ENCODE measurements at places on chromosomes 11 and 22.

GRCh38 chr11:62546244-62546928 is at the start of gene AHNAK:
Gene AHNAK, minus strand, starts transcription at chr11:62546806. Its CDS starts 10,708 bp downstream, at chr11:62536098.
- no peak for DNase-seq

GRCh38 chr11:134559602-134559962 is 147.5 kb upstream of the B3GAT1 start:
- no peak for DNase-seq

DNA sequence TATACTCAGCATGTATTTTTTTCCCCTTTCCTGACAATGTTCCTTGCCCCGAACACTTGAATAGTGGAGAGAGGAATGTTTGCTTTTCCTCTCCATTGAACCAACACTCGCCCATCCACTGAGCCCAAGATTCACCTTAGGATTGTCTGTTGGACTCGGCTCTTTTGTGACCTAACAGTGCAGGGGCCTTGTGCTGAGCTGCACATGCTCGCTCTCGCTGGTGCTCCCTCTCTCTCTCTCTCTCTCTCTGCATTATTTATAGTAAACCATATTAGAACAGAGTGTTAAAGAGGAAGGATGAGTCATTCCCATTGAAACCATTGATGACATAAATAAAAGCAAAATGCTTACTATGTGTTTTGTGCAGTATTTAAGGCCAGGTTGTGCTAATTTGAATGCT is 20.7 kb downstream of the ZBTB16 start:
- no peak for DNase-seq

DNA sequence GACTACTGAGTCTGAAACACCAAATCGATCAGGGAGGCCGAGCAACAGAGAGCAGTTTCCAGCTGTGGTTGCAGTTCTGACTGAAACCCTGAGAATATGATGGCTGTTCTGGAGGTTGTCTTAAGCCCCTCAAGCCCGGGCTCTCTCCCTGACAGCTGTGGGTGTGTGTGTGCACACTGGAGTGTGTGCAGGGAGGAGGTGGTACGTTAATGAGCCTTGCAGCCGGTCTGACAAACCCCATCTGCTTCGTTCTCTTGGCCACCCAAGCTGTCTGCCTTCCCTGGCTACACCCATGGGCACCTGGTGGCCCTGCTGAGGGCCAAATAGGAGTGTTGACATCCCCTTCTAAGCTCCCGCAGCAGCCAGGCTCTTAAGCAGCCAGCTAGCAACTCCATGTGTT is 189.8 kb downstream of the KIRREL3 start:
- DNase-seq: peak; percentile 59

DNA sequence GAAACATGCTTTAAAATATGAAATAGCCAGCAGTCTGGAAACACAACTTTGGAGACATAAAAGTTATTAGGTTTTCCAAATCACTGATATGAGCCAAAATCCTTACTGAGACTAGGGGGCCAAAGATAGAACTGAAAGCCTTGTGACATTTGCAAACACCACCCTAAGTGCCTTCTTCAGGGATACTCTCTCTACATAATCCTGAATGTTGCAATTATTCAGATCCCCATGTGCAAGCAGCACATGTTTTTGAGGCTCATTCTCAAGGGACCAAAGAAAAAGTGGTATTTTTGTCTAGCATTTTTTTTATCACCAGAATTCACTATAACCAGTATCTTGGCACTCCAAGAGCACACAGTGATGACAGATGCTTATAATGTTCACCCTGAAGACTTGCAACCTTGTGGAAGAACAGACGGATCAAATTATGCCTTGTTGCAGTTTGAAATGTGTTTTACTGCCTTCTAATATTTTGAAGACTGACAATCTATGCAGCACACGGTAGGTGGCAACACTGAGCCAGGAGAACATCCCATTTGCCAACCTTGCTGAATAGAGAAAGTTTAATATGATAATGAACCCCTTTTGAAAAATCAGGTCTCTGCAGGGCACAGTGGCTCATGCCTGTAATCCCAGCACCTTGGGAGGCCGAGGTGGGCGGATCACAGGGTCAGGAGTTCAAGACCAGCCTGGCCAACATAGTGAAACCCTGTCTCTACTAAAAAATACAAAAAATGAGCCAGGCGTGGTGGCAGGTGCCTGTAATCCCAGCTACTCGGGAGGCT is 78.5 kb downstream of the PLEKHA7 start:
- peak; percentile 26 for DNase-seq

DNA sequence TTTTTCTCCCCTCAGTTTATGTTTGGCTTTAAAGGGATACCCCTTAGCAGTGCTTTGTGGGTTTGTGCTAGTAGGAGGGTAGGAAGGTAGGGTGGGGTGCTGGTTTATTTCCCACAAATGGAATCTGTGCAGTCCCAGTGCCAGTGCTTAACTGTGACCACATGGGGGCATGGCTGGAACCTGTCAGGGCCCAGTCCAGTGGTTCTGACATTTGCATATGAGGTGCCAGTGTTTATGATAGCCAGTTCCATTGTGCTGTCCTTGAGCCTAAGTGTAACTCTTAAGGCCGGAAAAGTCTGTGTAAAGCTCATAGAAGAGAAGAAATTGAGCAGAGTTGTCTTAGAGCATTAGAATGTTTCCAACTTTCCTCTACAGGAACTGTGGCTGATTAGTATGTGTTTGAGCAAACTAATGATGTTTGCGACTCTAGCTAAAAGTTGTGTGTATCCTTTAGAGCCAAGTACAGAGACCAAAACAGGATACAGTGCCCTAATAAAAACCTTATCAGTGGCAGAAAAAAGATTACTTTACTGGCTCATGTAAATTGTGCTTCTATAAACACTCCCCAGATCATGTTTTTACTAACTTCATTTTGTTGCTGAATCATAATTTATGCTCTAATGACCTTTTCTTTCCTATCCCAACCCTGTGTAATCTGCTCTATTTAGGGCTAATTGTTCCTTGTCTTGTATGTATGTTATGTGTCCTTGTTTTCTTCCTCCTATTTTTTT is 38.1 kb downstream of the DIXDC1 start:
- DNase-seq: no peak

Data from NCI-H1694 treated with DMSO at 0.1 percent for 48 hours (cell line).